Stimulated activated naive CD4-positive, alpha-beta T cell treated with Interleukin-2 at 50 U/mL for 16 hours (primary cell): ENCODE measurements at places on chromosomes 3 and 15.

DNA sequence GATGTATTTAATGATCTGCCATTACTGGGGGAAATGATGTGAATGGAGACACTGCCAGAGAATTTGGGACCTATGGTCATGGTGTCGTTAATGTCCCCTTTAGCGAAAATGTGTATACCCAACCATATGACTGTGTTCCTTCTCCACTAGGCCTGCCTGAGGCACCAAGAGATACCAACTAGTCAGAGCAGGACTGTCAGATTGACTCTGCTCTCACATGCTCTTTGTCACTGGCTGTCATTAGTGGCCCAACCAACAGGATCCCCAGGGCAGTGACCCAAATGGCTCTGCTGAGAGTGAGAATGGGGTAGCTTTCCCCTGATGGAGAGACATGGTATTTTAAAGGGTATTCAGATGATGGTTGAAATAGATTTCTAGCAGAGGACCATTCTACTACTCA, 2.8 kb downstream of the TAGLN3 start:
- DNase-seq = no peak

DNA sequence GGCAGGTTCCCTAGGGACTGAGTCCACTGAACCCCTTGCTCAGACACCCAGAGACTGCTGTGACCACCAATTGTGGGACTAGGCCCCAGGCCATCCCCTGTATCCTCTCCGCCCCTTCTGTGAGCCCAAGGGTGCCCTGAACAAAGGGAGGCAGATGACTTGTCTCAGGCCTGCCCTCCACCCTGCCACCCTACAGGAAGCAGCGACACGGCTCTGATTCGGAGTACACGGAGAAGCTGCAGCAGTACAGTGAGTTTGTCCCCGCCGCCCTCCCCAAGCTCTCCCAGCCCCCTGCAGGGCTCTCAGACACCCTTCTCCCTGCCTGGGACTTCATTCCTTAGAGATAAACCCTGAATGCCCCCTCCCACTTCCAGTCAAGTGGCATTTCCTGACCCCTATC, 16.6 kb downstream of the EPHB3 start:
- DNase-seq = no peak

DNA sequence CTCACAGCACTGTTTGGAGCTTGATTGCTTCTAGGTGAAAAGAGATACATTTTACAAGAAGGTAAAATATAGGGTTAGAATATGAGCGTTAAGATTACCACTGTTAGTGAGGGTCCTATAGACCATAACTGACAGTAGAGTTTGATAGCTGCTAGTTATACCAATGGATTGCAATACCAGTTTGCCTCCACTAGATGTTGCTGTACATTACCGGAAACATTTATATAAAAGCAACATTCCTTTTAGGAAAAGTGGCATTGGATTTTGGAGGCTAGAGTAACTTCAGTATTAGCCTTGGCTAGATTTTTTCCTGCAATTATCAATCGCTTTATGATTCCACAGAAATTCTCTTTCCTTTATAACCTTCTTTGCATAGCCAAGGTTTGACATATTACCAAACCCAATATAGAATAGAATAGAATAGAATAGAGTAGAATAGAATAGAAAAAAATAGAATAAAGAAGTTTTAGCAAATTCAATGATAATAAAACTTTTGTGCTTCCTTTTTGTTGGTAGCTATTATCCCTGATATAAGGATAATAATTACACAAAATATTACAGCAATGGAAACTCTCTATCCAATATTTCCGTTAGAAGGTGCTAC, 1093.6 kb upstream of the ALCAM start:
- no peak for DNase-seq

GRCh38 chr15:68200016-68200861, 4.9 kb downstream of the CALML4 start:
- DNase-seq = no peak

- no peak for DNase-seq
Observed at GRCh38 chr15:45794712-45795439, 160.0 kb downstream of the SQOR start.

DNA sequence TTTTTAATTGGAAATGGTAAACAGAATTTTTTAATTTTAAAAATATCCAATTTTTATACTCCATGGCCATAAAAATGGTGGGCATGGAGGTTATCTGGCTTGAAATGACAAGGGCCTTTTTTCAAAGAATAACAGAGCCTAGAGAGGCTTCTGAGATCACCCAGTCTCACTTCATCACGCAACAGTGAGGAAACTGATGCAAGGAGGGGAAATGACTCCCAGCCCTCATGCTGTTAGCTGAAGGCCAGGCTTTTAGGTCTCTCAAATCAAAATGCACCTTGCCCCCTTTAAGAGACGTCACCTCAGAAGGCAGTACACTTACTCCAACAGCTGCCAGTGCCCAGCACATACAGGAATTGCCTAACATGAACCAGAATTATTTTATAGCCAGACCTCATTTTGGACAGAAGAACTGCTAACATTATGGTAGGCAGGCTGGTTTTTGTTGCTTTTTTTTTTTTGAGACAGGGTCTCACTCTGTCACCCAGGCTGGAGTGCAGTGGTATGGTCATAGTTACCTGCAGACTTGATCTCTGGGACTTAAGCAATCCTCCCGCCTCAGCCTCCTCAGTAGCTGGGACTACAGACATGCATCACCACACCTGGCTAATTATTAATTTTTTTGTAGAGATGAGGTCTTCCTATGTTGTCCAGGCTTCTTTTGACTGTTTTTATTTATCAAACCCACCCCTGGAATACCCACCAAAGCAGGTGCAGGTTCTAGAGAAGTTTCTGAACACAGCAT, 9.1 kb downstream of the RAB43 start:
- DNase-seq = no peak

GRCh38 chr3:100761211-100761942, 52.1 kb downstream of the TFG start:
- no peak for DNase-seq

DNA sequence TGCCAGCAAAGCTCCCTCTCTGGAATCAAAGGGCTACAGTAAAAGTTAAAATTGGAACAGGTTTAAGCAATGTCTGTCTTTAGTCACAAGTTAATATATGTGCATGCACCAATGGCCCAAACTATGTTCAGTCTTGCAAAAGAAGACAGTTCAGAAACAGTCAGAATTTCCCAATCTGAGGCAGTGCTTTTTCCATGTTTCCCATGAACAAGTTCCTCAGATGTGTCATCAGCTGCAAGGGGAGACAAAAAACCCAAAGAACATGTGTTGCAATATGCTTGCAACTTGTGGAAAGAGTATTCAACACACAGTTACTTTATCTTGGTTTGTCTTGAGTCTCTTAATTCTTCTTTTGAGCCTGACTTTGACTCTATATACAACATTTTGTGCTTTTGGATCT, 148.4 kb downstream of the USP13 start:
- DNase-seq = no peak

DNA sequence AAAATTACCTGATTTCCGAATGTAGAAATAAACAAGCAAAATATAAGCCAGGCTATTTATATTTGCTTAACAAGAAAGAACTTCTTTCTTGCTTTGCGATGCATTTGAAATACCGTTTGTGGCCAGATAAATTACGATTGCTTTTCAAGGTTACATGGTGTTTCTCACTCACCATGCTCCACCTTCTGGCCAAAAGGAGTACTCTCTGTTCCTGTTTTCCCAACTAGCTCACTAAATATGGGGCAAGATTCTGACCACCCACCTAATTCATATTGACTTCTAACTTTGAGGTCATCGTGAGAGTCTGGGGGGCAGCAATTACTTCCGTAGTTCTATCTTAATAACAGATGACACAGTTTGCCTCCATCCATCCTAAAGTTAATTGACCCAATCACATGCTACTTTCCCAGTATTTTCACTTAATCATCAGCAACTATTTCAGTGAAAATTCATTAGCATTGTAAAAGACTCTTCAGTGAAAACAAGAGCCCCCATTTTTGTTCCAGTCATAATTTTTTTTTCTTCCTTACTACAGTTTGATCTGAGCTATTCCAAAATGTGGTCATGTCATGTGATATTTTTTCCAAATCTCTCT, 25.9 kb downstream of the ACP3 start:
- no peak for DNase-seq

DNA sequence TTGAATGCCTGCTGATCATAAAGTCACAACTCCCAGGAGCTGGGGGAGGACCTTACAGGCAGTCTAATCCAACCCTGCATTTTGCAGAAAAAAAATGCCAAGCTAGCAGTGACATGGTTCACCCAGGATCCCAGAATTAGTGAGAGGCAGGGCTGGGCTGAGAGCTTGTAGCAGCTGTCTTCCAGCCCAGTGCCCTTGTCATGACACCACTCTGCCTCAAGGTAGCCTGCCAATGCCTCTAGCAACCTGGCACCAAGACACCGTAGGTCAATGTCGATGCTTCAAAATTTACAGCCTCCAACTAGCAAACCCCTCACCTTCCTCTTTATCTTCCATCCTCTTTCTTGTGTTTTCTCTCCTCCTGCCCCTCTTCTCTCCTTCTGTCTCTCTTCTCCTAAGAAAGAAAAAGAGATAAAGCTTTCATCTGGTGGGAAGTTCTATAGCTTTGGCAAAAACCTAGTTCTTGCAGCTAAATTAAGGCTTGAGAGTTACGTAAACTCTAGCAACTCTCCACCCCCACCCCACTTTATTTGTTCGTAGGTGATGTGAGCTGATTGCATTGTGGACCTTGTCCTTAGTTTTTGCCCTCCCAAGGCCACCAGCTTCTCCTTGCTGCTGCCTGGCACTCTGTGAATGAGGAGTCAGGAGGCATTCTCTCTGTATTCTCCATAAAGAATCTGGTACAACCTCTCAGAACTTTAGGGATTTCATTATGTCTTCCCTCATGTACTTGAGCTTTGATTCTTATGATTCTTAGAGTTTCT, 18.3 kb upstream of the BFSP2 start:
- no peak for DNase-seq

DNA sequence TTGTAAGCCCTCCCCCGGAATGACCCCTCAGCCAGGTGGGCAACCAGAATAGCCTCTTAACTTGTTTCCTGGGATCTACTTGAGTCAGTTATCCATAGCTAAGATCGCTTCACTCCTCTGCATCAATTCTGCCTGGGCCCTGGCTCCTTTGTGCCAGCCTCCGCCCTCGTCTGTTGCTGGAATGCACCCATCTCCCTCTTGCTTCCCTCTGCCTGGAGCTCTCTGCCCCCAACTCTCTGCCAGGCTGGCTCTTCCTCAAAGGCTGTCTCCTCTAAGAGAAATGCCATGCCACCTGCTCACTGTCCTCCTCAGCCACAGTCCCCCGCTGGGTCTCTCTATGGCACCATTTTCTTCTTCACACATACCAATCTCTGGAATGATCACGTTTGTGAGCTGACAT, 240.8 kb downstream of the ADAMTS17 start:
- no peak for DNase-seq

DNA sequence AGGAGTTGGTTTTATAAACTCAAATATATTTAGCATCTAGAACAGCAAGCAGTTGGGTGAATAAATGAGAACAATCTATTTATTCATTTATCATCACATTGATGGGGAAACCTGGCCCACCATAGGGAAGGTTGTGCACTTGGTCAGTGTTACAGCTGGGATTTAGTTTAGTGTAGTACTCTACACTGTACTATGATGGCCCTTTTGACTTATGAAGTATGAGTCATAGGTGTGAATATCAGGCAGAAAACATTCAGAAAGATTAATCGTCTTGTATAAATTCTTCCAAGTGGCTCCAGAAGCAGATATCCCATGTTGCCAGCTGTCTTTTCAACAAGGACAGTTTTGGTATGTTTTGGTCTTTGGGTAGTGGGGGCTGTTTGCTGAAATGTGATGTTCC, 38.0 kb downstream of the BBS4 start:
- DNase-seq = no peak

DNA sequence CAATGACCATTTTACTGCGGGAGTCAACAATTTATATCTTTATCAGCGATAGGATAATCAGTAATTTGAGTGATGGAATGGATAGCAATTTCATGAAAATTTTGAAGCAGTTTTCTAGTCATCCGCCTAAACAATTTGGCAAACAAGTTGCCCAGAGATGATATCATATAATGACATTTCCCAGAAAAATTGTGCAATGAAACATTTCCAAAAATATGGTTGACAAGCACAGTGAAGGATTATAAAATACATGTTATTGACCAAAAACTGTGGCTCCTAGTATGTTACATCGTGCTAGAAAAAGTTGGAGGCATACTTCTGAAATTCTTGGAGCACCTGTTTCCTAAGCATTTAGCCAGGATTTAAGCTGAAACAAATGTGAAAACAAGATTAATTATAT, 145.1 kb downstream of the GHSR start:
- DNase-seq = no peak

GRCh38 chr3:172666181-172666872, 44.5 kb downstream of the NCEH1 start:
- DNase-seq = no peak

DNA sequence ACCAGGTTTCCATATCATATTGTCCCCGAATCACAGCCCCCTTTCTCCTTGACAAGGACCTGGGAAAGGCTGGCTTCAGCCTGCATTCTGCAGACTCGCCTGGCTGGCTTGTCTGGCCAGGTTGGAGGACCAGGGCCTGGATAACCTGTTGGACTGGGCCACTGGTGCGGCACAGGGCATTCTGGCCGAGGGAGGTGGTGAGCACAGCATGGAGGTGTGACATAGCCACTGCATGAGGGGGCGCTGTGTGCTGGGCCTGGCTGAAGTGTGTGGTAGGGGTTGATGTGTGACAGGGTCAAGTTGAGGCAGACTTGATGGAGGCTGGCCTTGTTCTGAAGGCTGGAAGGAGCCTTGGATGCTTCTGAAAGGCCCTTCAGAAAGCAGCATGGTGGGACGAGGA, 2.9 kb downstream of the ESYT3 start:
- no peak for DNase-seq

- no peak for DNase-seq
Observed at GRCh38 chr15:85717212-85717611, 77.5 kb downstream of the KLHL25 start.

DNA sequence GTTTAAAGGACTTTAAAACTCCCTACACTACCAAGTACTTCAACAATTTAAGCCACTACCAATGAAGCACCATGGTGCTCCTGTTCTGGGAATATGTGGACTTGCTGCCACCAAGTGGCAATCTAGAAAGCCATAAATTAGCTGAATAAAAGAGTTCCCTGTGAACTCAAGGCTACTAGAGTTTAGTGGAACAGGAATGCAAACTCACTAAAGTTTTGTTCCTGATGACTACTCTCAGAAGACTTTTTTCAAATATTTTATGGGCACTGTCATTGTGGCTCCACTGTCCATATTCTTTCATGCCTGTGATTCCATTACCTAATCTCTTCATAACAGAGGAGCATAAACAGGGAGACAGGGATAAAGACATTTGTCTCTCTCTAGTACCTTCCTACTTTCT, 63.9 kb downstream of the TMCC1 start:
- no peak for DNase-seq

DNA sequence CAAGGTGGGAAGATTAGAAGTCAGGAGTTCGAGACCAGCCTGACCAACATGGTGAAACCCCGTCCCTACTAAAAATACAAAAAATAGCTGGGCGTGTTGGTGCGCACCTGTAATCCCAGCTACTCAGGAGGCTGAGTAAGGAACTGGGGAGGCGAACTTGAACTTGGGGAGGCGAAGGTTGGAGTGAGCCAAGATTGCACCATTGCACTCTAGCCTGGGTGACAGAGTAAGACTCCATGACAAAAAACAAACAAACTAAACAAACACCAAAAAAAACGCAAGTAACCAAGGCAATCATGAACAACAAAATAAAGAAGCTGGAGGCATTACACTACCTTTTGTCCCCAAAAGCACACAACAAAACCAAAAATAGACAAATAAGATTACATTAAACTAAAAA, 547.3 kb upstream of the GBE1 start:
- no peak for DNase-seq
